Glomerular endothelial cell (primary cell): ENCODE measurements at places on chromosomes 2 and 18. TPM values are rescaled to one million over a fixed set of nuclear protein-coding genes. Genes with fewer than 3 reads are reported as not detected.

DNA sequence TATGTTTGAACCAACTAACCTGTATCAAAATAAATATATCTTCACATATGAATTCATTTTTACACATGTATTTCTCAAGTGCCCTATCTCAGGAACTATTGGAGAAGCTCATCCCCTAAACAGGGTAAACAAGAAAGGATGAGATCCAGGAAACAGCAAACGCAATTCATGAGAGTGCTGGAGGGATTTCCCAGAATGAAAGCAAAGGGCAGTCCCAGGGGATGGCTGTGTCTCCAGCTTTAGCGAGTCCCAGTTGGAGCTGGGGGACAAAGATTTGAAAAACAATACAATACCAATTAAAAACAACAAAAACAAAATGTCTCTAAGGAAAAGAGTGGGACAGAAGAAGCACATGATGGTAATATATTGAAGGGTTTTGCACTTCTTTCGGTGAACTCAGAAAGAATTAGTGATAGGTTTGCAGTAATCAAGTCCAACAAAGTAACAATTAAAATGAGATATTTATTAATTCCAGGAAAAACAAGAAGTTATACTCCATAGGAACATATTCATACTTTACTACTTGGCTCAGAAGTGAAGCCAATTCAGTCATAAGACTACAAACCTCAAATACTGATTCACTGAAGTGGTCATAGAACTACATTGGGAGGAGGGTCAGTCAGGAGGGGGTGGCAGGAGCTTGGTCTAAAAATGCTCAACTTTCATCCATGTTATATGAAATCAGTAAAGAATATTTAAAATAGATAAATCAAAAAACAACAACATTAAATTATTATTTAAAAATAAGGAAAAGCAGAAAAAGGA, 73.1 kb upstream of the PDE1A start:
- DNase-seq: no peak

DNA sequence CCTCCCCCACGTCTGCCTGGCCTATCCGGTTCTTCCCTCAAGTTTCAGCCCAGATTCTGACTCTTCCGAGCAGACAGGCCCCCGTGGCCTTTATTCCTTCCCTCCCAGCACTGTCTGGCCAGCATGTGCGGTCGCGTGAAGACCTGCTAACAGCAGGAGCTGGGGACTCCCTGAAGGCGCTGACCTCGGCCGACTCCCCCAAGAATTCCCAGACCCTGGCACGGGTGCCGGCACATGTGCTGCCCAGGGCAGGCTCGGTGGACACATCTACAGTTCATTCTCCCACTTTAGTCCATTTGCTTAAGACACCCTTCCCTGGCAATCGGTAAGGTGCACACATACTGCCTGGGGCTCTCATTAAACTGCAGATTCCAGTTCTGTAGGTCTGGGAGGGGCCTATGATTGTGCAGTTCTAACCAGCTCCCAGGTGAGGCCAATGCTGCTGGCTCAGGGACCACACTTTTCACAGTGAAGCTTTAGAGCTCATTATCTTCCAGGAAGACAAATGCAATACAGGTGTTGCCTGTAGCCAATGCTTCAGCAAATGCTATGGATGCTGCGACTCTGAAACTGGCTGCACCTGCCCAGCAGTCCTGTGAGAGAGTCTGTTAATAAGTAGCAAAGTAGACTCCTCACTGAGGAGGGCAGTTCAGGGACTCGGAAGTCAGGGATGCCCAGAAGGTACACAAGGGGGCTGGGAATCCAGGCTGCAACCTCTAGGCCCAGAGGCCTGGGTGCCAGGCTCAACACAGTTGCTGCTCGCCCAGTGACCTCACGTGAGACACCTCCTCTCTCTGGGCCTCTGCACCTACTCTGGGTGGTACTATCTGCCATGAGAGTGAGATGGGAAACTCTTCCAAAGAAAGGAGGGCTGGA, 45.4 kb upstream of the TAF1B start:
- no peak for DNase-seq

GRCh38 chr18:46677611-46678010, 20.6 kb upstream of the LOXHD1 start:
- DNase-seq: no peak

PTPRN gene
- total RNA-seq: 0.47 and 0.97 TPM in 2 replicates

INHA gene
- not detected in 2 replicates for total RNA-seq

DNA sequence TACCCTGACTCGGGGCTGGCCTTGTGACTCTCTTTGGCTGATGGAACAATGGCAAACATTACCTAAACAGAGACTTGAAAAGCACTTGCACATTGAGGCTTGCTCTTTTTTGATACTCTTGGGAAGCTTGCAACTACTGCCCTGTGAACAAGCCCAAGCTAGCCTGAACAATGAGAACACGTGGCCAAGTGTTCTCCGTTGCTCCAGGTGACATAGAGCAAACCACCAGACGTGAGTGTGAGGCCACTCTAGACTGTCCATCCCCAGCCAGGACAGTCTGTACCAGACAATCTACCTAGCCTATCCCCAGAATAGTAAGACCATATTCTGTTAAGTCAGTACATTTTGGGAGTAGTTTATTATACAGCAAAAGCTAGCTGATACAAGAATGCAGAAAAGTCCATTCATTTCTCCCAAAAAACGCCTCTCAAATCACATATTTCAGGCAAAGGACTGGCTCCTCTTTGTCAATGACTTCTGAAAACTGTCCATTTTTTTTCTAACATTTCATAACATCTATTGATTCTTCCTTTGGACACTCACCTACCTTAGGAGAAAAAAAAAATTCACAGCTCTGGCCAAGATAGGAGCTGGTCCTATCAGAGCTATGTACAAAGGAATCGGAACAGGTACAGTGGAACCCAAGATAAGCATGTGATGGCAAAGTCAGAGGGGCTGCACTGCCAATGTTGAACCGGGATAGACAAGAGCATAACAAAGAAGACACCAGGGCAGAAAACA, 142.1 kb upstream of the PKDCC start:
- DNase-seq: no peak

AOX1 gene
- 3.8 and 6.3 TPM in 2 replicates for total RNA-seq

- DNase-seq: no peak
These were observed 218.4 kb downstream of the ACTR3 start for GRCh38 chr2:114108249-114108648.
